Jurkat, Clone E6-1 (cell line): ENCODE measurements at places on chromosomes 6 and 20.

- no peak for DNase-seq
These were observed 84.7 kb upstream of the SUPT3H start for GRCh38 chr6:45462190-45463134.

DNA sequence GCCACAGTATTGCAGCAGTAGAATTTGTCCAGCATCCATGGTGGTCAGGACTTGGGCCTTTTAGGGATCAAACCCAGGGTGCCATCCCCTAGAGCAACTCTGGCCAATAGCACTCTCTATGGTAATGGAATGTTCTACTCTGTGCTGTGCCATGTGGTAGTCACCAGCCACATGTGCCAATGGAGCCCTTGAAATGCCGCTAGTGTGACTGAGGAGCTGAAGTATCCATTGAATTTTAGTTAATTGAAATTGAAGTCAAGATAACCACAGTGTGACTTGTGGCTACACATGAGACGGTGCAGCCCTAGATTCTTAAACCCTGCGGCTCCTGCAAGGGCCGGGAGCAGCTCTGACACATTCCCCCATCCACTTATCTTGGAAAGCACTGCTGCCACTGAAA is 54.6 kb downstream of the SLC2A10 start:
- no peak for DNase-seq

DNA sequence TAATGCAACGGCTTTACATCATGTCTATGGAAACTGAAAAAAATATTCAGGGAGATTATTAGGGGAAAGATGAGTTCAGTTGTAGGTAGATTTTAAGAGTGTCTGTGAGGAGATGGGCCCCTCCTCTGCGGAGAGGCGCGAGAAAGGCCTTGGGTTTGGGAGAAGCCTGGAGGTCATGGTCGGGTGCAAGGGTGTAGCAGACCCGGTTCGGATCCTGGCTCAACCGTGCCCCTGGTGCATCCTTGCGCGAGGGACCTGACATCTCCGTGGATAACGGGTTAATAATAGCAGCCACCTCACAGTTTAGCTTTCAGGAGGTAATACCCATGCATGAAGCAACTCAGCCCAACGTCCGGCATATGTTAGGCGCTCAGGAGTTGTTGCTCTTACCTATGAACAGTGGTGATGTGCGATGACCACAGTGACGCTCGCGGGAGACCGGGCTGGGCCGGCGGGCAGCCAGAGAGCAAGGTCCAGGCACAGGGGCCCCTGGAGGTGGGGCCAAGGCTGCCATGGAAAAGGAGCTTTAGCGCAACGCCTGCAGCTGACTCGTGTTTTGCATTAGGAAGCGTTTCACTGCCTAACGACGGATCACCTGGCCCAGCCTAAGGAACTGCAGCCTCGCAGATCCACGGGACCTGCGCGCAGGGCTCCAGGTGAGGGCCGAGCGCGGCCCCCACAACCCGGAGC is 146.4 kb upstream of the ARID1B start:
- DNase-seq = no peak

DNA sequence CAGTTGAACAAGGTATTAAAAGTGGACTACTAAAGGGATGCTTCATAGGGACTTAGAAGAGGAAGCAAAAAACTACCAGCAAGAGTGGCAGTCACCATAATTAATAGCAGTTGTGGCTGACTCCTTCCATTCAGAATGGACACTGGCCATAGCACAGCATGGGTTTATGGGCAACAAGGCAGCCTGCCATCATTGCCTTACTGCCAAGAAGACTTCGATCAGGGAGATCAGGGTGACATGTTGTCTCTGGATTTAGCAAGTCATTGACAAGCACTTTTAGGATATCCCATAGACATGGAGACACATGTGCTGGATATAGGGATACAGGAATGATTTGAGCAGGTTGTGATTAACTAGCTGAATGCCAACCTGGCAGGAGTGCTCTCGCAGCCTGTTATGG is 35.3 kb upstream of the RIPOR2 start:
- no peak for DNase-seq

GRCh38 chr6:109315341-109316110 is 66.7 kb downstream of the CD164 start:
- no peak for DNase-seq

GRCh38 chr6:46925563-46926253 is 4.0 kb upstream of the ADGRF5 start:
- no peak for DNase-seq
